Activated naive CD8-positive, alpha-beta T cell treated with anti-CD3 and anti-CD28 coated beads for 36 hours (primary cell): ENCODE measurements at places on chromosomes 7 and 10.

DNA sequence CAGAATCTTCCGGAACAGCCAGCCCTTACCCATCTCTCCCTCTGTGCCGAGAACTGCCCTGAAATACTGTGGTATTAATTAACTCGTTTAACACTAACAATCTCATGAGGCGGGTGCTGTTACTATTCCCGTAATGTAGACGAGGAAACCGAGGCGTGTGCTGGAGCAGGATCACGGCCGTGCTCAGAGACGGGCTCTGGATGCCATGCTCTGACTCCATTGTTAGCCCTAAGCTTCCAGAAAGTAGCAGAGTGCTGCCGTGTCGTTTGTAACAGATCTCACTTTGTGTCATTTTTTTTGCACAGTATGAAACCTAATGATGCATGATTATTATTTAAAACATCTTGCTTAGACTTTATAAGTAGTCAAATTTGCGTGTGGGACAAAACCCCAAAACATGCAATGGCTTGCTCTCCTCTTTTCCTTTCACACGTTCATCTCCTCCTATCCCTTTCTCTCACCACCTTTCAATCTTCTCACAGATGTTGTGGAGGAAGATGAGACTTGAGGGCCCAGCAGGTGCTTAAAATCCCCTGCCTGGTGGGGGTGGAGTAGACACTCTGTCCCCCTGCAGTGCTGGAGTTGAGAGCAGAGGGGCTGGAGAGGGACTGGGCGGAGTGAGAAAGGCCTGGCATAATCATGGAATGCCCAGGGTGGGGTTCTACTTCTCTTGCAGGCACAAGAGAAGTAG is 482 bp upstream of the ACTR3C start:
- DNase-seq: no peak

- DNase-seq: peak; percentile 68
These were observed 41.4 kb upstream of the MAP3K8 start for GRCh38 chr10:30392564-30392990.

DNA sequence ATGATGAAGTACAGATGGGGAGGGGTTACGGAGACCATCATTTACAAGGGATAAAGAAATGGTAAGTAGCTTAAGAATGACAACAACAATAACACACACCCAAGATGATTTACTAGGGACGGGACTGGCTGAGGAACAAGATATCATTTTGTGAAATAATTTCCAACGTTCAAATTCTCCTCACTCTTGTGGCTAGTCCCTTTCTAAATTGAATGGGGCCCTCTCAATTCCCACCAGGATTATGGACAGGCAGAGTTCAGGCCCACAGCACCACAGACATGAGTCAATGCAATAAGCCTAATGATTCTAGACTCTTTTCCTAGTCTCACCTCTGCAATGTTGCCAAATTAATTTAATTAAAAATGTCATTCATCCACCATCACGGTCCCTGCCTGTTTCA is 448.1 kb downstream of the KCNMA1 start:
- DNase-seq: no peak

DNA sequence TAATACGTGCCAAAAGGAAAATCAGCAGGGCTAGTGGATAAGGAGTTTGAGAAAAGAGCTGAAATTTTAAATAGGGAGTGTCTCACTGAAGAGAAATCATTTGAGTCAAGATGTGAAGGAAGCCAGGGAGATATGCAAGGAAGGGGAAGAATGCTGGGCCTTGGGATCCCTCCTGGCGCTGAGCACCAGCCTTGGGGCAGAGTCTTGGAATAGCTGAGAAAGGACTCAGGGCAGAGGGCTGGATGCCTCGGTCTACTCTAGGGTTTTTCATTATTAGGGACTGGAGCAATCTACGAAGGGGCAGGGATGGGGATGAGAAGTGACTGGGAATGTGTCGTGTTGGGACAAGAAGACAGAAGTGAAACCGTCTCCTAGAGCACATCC is 484 bp downstream of the ZWINT start:
- DNase-seq: no peak

- no peak for DNase-seq
These were observed 913.8 kb downstream of the KCNMA1 start for GRCh38 chr10:76723844-76724243.

- no peak for DNase-seq
These were observed 263.4 kb upstream of the PRKCQ start for GRCh38 chr10:6843481-6843881.

DNA sequence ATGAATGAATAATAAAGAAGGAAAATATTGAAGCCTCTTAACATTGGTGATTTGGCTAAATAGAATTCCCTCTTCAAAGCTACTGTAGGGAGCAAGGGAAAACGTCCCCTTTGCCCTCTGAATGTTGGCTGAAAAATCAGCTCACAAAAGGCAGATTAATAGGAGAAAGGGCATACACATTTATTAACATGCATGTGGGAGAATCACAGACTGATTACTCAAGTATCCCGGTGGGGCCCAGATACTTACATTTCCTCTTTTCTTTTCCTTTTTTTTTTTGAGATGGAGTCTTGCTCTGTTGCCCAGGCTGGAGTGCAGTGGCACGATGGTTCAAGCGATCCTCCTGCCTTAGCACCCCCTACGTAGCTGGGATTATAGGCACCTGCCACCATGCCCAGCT is 68.5 kb downstream of the HK1 start:
- no peak for DNase-seq

GRCh38 chr7:109126404-109127050 is 556.9 kb downstream of the DNAJB9 start:
- DNase-seq: no peak

- no peak for DNase-seq
These were observed 50.9 kb downstream of the AFAP1L2 start for GRCh38 chr10:114353383-114353782.

- DNase-seq: no peak
These were observed 117.0 kb downstream of the CHCHD3 start for GRCh38 chr7:132964876-132965275.

- DNase-seq: no peak
These were observed 3.0 kb upstream of the SH2B2 start for GRCh38 chr7:102283477-102284189.

DNA sequence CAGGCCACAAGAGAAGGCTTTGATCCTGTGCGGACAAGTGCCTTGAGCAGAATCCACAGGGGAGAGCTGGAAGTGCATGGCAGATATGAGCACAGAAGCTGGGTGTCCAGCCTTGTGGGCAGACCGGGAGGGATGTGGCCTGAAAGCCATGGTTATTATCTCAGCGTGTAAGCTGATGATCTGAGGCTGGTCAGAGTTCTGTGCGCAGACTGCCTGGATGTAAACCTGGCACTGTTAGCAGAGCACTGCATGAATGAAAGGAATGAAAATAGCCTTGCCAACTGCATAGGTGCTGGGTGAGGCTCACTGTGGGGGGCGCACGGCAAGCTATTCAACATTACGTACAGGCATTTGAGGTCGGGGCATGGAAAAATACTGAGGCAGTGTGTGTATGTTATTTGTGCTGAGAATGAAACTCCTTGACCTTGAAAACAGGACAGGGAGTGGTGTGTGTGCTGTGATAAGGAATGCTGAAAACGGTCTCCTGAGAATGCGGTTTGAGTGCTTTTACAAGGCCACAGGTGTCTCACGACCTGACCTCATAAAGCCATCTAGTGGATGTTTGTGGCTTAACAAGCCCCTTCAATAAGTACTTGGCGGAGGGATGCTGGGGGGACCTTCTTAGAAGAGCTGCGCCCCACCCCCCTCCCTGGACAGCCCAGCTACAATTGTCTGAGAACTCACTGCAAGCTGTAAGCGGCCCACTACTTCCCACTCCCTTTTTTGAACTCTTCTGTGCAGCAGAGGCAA is 18.7 kb downstream of the AKR1C1 start:
- DNase-seq: no peak

DNA sequence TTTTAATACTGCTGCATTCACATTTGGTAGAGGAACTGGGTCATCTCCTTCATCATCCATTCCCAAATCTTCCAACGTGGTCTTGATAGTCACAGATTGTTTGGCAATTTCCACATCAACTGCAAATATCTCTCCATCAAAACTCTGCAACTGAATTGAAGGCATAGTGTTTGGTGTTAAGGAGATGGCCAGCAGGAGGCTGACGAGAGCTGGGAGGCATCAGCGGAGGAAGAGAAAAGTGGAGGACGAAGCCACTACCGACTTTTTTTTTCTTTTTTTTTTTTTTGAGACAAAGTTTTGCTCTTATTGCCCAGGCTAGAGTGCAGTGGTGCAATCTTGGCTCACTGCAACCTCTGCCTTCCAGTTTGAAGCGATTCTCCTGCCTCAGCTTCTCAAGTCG is 205.0 kb upstream of the KCTD7 start:
- DNase-seq: no peak

DNA sequence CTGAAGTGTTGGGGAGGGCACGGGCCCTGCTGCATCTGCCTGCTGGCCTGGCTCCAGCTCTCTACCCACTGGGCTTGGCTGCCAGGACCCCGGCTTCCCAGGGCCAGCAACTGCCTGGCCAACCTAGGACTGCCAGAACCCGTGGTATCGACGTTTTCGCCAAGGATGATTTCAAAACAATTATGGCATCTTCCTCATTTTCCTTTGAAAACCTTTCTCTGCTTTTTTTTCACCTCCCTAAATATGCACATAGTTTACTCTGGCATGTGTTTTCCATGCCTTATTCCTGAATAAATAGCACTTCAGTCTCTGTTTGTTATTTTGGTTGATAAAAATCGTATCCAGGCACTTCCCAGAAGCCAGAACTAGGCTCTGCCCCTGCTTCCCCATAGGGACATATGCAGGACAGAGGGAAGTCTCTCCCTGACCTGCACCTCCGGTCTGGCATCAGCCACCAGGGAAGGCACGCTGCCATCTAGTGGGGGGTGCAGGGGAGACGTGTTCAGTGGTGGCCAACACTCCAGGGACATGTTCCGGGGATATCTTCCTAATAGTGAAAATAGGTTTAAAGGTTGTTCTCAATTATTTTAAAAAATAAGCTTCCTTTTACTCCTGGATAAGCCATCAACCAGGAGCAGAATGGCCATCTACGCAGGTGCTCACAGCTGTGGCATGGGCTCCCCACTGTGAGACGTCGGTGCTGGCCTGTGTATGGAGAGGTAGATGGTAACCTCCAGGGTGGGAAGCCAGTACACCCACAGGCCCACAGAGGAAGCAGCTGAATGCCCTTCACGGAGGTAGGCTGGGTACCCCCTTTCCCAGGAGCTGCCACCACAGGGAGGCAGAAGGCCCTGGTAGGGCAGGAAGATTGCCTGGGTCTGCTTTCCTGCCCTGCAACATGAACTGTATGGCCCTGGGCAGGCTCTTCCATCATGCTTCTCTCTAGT is 30.7 kb upstream of the ANTXRL start:
- DNase-seq: peak; percentile 53

DNA sequence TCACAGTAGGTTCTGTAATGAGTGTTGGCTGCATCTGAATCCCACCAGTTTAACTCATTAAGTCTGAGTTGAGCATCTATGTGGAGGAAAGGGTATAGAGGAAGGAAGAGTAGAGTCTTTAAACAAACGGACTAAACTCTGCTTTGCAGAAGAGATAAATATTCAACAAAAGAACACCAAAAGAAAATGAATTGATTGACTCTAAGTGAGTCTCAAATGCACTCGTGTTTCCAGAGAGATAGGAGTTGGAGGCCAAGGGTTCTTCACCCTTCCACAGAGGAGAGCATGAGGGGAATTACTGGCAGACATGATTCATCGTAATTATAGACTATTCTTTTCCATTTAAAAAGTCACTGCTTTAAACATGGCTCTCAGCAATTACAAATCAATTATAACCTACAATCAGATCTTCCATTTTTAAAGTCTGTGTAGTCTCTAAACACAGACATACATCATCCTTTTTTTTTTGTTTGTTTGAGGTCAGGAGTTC is 56.3 kb downstream of the PLPP4 start:
- no peak for DNase-seq

- DNase-seq: no peak
These were observed 210.5 kb upstream of the SHH start for GRCh38 chr7:156022483-156023459.

- DNase-seq: no peak
These were observed 232.2 kb downstream of the KIAA1217 start for GRCh38 chr10:24440817-24441797.
